ENCODE measurements at places on chromosomes 7 and 10.
A peak's percentile ranks its signal among the peaks of the same experiment; 100 is the strongest.

GRCh38 chr7:131733604-131734003 lies 177.2 kb upstream of the PODXL start:
- DNase-seq: no peak

- no peak for DNase-seq
Observed at GRCh38 chr10:99975942-99976809, 33.6 kb downstream of the DNMBP start.

GRCh38 chr7:137418841-137419240 lies 75.3 kb upstream of the PTN start:
- no peak for DNase-seq

DNA sequence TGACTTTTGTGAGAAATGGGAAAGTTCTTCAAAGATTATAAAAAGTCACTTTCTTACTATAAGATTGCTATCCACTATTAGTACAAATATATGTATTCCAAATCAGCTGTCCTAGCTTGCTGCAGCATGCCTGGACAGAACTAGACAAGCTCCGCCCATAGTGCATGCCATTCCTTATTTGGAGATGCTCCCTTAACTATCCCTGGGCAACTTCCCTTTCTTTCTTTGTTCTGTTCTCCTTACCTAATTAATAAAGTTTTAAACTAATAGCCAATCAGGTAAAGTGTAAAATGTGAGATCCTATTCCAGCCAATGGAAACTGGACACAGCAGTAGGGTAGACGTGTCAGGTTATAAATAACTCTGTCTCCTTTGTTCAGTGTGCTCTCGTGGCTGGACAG lies 281.9 kb downstream of the CAMK1D start:
- DNase-seq: no peak

- no peak for DNase-seq
Observed at GRCh38 chr10:13563481-13564445, 23.0 kb upstream of the PRPF18 start.

DNA sequence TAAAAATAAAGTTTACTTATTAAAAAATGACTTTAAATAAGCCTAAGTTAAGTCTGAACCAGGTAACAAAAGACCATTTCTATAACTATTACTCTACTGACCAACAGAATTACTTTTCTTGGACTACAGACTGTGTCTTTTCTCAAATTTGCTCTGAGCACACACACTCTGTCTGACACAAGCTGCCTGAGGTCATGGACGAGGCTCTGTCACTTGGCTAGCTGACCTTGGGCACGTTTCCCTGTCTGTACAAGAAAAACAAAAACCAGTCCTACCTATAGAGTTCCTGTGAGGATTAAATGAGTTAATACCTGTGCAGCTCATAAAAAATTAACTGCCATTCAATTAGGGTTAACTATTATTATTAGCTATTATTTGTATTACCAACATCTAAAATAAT lies 22.9 kb downstream of the ATE1 start:
- DNase-seq: no peak

DNA sequence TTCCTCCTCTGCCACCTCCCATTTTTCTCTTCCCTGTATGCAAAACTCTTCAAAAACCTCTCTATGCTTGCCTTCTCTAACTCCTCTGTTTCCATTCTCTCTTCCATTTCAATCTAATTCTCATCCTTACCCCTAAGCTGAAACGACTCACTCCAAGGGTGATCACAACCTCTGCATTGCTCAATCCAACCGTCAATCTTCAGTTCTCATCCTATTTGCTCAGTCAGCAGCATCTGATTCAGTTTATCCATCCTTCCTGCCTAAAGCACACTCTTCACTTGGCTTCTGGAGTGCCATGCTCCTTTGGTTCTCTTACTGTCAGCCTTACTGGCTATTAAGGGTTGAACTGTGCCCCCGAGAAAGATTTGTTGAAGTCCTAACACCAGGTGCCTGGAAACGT lies 163.5 kb upstream of the NEBL start:
- DNase-seq: no peak

DNA sequence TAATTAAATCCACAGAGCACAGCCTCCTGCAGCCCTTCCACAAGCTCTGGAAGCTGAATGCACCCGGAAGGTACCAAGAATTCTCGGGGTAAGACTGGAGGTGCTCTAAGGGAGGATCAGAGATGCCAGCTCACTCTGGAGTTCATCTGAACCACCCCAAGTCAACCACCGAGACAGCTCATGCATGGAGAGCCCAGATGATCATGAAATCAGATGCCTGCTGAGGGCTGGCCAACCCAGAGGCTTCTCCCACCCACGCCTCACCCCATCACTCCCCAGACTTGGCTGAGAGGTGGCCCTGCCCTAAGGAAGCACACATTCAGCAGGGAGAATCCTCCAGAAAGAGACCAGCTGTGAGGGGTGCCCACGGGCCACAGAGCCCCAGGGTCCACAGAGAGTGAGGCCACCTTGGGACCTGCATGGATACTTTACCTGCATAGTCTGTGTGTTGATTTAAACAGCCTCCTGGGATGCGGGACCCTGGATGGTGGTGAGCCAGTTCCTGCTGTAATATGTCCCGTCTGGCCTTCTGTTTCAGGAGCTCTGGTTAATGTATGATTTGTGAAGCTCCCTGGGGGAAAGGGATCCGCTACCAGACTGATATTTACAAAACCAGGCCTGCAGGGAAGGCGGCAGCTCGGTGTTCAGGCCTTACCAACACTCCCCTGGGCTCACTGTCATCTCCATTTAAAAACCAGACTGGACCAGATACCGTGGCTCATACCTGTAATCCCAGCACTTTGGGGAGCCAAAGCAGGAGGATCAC lies 64.9 kb downstream of the INSIG1 start:
- DNase-seq: no peak

GRCh38 chr10:6148908-6149307 lies 53.8 kb upstream of the PFKFB3 start:
- no peak for DNase-seq

DNA sequence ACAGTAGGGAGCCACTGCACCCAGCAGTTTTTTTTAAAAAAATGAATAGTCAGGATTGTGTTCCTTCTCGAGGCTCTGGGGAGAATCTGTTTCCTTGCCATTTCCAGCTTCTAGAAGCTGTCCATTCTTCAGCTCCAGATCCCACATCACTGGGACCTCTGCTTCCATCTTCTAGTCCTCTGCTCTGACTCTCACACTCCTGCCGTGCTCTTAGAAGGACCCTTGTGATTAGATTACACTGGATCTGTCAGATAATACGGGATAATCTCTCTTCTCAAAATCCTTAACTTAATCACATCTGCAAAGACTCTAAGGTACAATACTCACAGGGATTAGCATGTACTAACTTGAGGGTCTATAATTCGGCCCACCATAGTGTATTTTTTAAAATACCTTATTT lies 158.9 kb upstream of the SP4 start:
- DNase-seq: no peak

DNA sequence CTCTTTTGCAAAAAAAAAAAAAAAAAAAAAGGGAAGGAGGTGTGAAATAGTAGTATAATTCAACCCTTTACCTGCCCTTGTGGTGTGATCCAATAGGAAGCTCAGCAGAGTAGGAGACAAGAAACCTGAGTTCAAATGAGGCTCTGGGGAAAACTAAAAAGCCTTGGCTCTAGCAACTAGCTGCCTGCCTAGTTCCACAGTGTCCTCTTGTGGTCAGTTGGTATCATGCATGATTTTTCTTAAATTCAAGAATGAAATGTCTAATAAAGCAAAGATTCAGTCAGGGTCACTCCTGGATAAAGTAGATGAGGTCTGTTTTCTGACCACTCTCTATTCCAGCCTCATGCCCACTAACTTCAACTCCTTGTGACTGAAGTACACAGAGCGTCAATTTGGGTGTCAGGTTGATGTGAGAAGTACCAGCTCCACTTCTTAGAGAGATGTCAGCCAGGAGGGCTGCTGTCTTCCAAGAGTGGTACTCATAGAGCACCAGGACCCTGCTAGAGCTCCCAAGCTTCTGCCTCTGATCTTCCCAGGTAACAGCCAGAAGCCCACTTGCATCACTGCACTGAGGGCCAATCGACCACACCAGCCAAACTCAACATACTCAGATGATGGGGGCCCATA lies 10.5 kb downstream of the LSM5 start:
- DNase-seq: peak; percentile 19

GRCh38 chr10:67571503-67571902 lies 124.5 kb downstream of the CTNNA3 start:
- DNase-seq: no peak

DNA sequence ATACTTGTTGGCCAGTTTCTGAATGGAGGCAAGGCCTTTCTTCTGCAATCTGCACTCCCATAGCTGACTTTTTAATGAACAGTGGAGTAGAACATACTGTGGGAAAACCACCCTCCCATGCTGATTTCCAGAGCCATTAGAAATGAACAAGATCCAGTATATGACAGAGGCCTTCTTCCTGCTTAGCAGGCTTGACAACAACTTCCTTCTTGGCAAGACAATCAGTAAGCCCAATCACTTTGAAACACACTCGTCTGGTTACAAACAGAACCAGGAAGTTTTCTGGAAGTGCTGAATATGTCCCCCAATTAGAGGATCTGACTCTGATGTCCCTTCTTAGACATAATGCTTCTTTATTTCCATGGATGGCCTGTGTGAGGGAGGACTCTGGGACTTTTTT lies 103.4 kb downstream of the SAMD9 start:
- DNase-seq: no peak
